ENCODE measurements at places on chromosomes 2 and 18.

DNA sequence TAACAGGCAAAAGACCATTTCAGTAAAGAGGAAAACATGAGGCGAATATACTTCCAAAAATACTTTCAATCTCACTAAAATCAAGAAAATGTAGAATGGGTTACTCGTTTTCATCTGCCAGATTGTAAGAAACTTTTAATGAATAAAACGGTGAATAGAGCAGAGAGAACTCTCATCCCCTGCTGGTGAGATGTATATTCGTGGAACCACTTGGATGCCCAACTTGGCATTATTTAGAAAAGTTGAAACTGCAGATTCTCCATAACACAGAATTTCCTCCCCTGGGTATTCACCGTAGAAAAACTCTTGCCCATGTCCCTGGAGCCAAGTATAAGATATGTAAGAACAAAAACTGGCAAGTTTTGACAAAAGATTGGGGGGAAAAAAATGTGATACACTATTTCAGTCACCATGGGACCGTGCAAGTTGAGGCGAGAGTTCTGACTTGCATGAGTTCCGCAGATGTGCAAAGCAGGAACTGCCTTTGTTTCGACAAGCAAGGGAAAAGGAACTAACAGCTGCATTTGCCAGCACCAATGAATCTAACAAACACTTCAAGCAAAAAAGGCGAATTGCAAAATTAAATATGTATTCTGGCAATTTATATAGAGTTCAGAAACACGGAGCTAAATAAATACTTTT lies 14.8 kb downstream of the TIMM21 start:
- no peak for DNase-seq

GRCh38 chr2:98280376-98281102 lies 65.7 kb upstream of the CNGA3 start:
- DNase-seq: no peak

DNA sequence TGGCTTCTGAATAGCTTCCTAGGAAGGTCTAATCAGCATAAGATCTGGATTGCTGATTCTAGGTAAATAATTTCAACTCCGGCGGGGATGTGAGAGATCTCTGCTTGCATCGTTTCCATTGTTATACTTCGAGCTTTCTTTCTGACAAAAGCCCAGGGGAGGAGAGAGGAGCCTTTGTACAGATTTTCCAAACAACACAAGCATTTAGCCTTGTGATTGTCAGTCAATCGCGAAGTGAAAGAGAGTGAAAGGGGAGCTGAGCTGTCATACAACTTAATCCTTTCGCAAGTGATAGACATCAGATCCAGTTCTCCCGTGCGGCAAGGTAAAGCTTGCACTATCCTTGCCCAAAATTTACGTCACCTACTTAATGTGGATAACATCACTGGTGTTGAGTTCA lies 26.2 kb downstream of the RALB start:
- no peak for DNase-seq

- no peak for DNase-seq
Measured at GRCh38 chr18:8996771-8997432, 105.6 kb upstream of the NDUFV2 start.

GRCh38 chr2:201852462-201852861 lies 46.1 kb downstream of the CDK15 start:
- no peak for DNase-seq

DNA sequence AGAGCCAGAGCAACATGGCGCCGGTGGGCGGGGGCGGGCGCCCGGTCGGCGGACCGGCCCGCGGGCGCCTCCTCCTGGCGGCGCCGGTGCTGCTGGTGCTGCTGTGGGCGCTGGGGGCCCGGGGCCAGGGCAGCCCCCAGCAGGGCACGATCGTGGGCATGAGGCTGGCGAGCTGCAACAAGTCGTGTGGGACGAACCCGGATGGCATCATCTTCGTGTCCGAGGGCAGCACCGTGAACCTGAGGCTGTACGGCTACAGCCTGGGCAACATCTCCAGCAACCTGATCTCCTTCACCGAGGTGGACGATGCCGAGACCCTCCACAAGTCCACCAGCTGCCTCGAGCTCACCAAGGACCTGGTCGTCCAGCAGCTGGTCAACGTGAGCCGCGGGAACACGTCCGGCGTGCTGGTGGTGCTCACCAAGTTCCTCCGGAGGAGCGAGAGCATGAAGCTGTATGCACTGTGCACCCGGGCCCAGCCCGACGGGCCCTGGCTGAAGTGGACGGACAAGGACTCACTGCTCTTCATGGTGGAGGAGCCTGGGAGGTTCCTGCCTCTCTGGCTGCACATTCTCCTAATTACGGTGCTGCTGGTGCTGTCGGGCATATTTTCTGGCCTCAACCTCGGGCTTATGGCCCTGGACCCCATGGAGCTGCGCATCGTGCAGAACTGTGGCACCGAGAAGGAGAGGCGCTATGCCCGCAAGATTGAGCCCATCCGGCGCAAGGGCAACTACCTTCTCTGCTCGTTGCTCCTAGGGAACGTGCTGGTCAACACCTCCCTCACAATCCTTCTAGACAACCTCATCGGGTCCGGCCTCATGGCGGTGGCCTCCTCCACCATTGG lies 507 bp downstream of the CNNM4 start:
- no peak for DNase-seq

- no peak for DNase-seq
Measured at GRCh38 chr2:107992069-107992468, 5.7 kb downstream of the SLC5A7 start.

- DNase-seq: no peak
Measured at GRCh38 chr2:6445156-6445555, 420.6 kb downstream of the CMPK2 start.

DNA sequence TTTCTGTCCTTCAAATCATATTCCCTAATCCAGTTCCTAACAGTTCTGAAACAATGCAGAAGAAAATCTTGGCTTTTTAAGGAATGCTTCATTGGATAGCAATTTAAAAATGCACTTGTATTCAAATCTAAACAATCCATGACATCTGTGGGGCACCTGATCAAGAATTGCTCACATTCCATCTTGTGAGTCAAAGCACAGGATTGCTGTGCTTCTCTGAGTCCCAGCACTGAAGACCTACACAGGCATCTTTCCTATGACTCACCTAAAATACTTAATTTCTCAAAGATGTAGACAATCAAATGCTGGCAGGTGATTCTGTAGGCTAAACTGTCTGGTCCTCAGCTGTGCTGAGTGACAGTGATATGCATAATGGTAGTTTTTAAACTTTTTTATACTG lies 10.1 kb upstream of the ATP8B1 start:
- no peak for DNase-seq

- DNase-seq: no peak
Measured at GRCh38 chr2:200615247-200615646, 29.4 kb downstream of the AOX1 start.

DNA sequence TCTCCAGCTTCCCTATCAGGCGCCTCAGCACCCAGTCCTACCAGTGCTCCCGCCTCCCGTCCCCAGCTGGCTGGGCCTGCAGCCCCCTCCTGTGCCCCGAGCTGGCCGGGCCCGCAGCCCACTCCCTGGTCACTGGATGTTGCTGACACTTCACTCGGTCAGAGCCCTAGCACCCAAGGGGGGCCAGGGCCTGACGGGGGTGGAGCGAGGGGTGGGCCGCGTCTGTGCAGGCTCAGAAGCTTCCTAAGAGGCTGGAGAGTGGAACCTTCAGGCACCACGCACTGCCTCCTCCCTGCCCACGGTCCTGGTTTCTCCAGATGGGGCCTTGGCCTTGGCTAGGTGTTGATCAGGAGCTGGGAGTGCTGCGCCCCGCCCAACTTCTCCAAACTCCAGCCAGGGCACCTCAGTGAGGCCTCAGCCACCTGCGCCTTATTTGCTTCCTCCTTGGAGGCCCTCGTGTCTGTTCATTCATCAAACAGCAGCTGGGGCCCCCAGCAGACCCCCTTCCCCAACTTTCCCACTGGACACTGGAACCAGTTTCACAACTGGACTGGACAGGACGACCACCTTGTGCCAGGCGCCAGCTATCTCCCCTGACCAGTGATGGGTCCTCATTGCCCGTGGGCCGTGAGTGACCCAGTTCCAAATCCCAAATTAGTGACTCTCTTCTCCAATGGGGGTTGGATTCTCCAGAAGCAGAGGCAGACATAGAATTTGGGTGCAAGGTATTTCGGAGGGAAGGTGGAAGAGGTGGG lies 16.7 kb downstream of the CAPN10 start:
- no peak for DNase-seq

- no peak for DNase-seq
Measured at GRCh38 chr2:38149531-38149930, 73.6 kb upstream of the CYP1B1 start.

- DNase-seq: no peak
Measured at GRCh38 chr2:235394278-235394828, 99.5 kb upstream of the AGAP1 start.

GRCh38 chr2:12399240-12399639 lies 317.5 kb upstream of the TRIB2 start:
- no peak for DNase-seq

GRCh38 chr2:42752314-42752713 lies 11.6 kb downstream of the OXER1 start:
- DNase-seq: no peak

GRCh38 chr2:109637749-109638570 lies 23.8 kb downstream of the SOWAHC start:
- DNase-seq: no peak

GRCh38 chr2:119218478-119219064 lies 5.1 kb upstream of the STEAP3 start:
- DNase-seq: no peak

DNA sequence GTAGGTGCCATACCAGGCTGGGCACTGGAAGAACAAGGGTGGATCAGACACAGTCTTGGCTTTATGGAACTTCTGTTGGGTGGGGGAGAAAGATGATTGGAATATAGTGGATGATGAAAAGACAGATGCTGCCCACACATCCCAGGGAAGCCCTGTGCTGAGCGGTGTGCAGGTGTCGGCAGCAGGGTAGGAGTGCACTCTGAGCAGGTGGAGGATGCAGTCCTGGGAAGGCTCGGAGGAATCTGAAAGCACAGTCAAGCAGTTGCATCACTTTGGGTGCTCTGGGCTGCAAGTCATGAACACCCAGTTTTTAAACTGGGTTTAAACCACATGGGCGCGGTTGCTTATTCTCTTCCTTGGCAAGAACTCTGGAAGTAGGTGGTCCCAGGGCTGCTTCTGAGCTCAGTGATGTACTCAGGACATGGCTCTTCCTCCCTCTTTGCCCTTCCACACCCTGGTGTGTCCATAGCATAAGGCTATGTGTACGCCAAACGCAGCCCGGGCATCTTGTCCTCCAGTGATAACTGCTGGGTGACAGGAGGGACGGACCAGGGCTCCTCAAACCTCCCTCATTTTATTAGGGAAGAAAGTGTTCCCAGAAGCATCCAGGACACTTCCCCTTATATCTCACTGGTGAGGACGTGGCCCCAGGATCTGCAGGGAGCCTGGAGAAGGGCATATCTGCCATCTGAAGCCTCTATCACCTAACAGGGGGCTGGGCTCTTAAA lies 84.0 kb downstream of the SH3RF3 start:
- no peak for DNase-seq

DNA sequence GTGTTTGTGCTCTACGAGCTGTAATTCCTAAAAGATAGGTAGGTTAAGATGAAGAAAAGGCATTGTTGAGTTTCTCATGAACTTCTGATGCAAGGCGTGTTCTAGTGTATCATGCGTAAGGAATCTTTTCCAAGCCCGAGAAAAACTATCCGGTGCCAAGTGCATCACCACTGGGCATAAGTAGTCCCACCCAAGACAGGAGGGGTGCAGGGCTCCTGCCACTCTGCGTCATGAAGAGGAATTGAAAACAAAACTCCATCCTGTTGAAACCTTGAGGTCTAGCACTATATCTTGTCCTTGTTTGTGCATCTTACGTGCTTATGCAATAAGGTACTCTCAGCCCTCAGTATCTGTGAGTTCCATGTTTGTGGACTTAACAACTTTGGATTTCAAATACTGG lies 45.7 kb downstream of the RAB31 start:
- DNase-seq: no peak
